ENCODE measurements at places on chromosomes 2 and 18. TPM values are rescaled to one million over a fixed set of nuclear protein-coding genes. Genes with fewer than 3 reads are reported as not detected.

The TPO gene
- not detected for total RNA-seq

The ATP6V1B1 gene
- not detected for total RNA-seq

The KHK gene
- 6.7 TPM for total RNA-seq

DNA sequence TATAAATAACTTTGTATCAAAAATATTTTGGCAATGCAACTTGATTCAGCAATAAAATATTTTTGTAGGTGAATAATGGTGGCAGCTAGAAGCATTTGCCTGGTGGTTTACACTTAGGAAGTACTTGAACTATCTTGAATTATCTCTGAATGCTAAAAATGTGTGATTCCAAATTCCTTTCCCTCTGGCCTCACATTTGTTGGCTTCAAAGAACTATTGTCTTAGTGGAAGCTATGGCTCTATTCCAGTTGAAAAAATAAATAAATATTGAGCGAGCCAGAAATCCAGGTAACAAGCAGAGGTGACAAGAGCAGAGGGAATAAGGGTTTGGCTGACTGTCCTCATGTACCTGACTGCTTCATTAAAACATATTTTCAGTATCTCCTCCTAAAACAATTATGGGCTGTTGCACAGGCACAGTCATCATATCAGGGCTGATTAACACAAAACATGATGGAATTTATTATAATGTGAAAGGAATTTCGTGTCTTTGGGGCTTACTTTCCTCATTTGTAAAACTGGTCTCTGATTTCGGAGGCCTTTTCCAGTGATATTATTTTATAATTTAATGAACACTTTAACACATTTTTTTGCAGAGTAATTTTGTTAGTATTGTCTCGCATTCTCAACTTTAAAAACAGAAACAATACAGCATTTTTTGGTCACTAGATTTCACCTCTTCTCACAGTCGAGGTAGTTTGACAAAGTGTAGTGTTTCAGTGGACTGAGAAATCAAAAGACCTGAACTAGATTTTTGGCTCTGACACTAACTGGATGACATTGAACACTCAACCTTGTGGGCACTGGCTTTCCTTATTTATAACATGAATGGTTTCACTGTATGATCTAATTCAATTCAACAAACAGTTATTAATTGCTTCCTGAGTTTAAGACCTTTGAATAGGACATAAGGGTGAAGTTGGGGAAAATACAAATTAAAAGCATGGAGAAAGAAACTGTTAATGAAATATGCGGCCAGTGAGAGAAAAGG, 7.8 kb upstream of the CAVIN2 start:
- no peaks in the 10 kb centered on the region for H3K36me3 ChIP-seq
- H3K27ac ChIP-seq: no peak overlapping the region
- no peak for DNase-seq

- no peak overlapping the region for H3K4me3 ChIP-seq
- H3K4me1 ChIP-seq: no peaks in the 10 kb centered on the region
- H3K36me3 ChIP-seq: no peaks in the 10 kb centered on the region
- no peaks in the 10 kb centered on the region for H3K27me3 ChIP-seq
- H3K27ac ChIP-seq: no peak overlapping the region
Measured at GRCh38 chr2:65878011-65878340, 445.6 kb upstream of the SPRED2 start.

DNA sequence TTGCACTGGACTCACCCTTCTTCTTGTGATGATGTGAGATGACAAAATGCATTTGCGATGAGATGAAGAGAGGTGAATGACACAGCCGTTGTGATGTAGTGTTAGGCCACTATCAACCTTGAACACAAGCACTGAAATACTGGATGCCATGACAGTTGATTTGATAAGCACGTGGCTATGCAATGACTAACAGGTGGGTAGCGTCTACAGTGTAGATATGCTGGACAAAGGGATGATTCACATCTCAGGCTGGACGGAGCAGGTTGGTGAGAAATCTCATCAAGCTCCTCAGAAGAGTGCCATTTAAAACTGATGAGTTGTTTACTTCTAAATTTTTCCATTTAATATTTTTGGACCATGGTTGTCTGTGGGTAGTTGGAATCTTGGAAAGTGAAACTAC, 375.8 kb upstream of the LYPD1 start:
- H3K27ac ChIP-seq: no peak overlapping the region
- no peaks in the 10 kb centered on the region for H3K36me3 ChIP-seq
- no peaks in the 10 kb centered on the region for H3K27me3 ChIP-seq
- H3K4me3 ChIP-seq: no peak overlapping the region
- no peak for DNase-seq
- no peaks in the 10 kb centered on the region for H3K4me1 ChIP-seq

GRCh38 chr2:64548761-64549160, 24.6 kb downstream of the AFTPH start:
- H3K4me1 ChIP-seq: peaks cover 21% of the 10 kb centered on the region
- H3K36me3 ChIP-seq: peaks cover 14% of the 10 kb centered on the region
- H3K4me3 ChIP-seq: no peak overlapping the region
- DNase-seq: no peak
- no peaks in the 10 kb centered on the region for H3K27me3 ChIP-seq

Data from activated CD8-positive, alpha-beta T cell treated with anti-CD3 and anti-CD28 coated beads for 36 hours (primary cell).